Cardiac muscle cell (in vitro differentiated cells and primary cell): ENCODE measurements at places on chromosomes 16 and 17. TPM values are rescaled to one million over a fixed set of nuclear protein-coding genes. Genes with fewer than 3 reads are reported as not detected.
A peak's percentile ranks its signal among the peaks of the same experiment; 100 is the strongest.

Gene CIBAR2
- not detected in 2 replicates for polyA plus RNA-seq

Gene C16orf82
- polyA plus RNA-seq = not detected in 2 replicates

Gene KRT33B
- not detected in 2 replicates for polyA plus RNA-seq

Gene IL34
- 0.10 TPM in 1 of 2 replicates, not detected in the other for polyA plus RNA-seq

GRCh38 chr17:28370035-28370743 is at the start of gene VTN:
Gene VTN, minus strand, starts transcription at chr17:28370307. Its CDS starts 104 bp downstream, at chr17:28370203.
- no peak within 1 kb of the TSS for H3K4me3 ChIP-seq
- peak; percentile 91 for DNase-seq
- no peaks in the 10 kb centered on the region for H3K36me3 ChIP-seq
- H3K27ac ChIP-seq = peak within 1 kb of the TSS; percentile 77

DNA sequence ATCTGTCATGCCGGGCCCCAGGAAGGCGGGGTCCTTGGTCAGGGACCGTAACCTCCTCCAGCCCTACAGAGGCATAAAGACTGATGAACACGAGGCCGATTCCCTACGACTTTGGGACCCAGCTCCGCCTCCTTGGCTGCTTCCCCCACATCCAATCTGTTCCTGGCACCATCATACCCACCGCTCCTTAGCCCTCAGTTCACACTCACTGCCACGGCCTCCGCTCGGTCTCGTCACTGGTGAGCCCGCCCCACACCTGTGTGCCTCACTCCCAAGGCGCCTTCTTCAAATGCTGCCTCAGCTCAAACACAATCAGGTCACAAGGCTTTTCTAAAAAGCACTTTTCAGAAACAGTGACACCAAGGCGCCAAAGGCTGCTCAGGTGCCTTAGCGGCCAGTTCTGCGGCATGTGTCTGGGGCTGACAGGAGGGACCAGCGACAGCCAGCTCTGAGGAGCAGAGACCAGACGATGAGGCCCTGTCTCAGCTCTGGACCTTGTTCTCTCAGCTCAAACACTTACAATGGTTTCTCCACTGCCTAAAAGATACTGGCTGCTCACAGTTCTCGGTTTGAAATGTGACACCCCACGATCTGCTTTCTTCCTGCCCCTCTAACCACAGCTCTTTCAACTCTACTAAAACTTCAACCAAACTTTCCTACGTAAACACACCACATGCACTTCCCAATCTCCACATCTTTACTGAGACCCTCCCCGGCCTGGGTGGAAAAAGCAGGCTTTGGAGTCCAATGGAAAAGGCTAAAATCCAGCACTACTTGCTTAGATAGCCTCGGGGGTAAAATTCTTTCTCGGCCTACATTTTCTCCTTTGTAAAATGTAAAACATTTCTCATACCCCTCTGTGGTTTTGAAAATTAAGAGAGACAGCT is 33.2 kb downstream of the CYB5D2 start:
- H3K27ac ChIP-seq = peak overlapping the region; percentile 91
- H3K4me1 ChIP-seq = peaks cover 28% of the 10 kb centered on the region
- H3K27me3 ChIP-seq = no peaks in the 10 kb centered on the region
- no peak overlapping the region for H3K4me3 ChIP-seq

DNA sequence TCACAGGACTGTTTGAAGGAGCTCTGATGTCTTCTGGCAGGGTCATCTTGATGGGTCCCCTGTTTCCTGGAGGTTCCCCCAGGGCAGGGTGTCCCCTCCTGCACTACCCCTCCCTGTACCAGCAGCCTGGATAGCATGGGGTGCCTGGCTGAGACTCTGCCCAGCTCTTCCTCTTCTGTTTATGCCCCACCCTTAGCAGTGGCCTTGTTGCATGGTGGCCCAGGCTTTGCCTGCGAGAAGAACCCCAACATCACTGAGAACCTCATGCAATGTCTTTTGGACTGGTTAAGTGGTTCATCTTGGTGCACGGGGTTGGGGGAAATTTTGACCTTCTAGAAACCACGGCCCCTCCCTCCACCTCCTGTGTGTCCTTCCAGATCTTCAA is 121.8 kb downstream of the IRX3 start:
- H3K36me3 ChIP-seq = no peaks in the 10 kb centered on the region
- H3K4me1 ChIP-seq = peaks cover 7% of the 10 kb centered on the region
- H3K27ac ChIP-seq = no peak overlapping the region
- H3K27me3 ChIP-seq = no peaks in the 10 kb centered on the region
- no peak overlapping the region for H3K4me3 ChIP-seq
- DNase-seq = no peak

- H3K27me3 ChIP-seq = no peaks in the 10 kb centered on the region
- H3K27ac ChIP-seq = no peak overlapping the region
- no peak for DNase-seq
- H3K36me3 ChIP-seq = no peaks in the 10 kb centered on the region
Observed at GRCh38 chr17:57388131-57388725, 131.9 kb downstream of the MSI2 start.

DNA sequence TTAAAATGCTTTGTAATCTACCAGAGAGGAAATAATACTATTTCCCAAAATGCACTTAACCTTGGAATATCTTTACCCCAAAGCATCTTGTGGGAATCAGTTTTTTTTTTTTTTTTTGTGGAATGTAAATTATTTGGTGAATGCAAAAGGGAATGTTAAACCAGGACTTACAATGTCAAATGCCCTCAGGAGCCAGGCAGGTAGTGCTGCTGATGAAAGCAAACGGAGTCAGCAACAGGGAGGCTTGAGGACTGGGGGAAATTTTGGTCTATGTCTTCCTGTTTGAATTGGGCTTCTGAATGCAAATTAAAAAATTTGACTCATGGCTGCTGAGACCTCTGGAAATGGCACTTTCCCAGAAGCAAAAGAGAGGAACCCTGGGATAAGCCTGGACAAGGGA is 96.5 kb upstream of the NLRP1 start:
- no peaks in the 10 kb centered on the region for H3K36me3 ChIP-seq
- H3K27me3 ChIP-seq = no peaks in the 10 kb centered on the region
- H3K4me1 ChIP-seq = peaks cover 7% of the 10 kb centered on the region
- no peak overlapping the region for H3K27ac ChIP-seq

- no peak overlapping the region for H3K4me3 ChIP-seq
- H3K36me3 ChIP-seq = peaks cover 12% of the 10 kb centered on the region
- H3K27me3 ChIP-seq = no peaks in the 10 kb centered on the region
Observed at GRCh38 chr16:24972608-24973220, 42.5 kb downstream of the ARHGAP17 start.

GRCh38 chr17:48054238-48055185 is 6.4 kb downstream of the NFE2L1 start:
- H3K27me3 ChIP-seq = no peaks in the 10 kb centered on the region
- DNase-seq = peak; percentile 90
- peak overlapping the region; percentile 95 for H3K27ac ChIP-seq
- peak overlapping the region; percentile 25 for H3K4me3 ChIP-seq
- peaks cover 41% of the 10 kb centered on the region for H3K4me1 ChIP-seq

GRCh38 chr17:76551685-76552084 is 11.8 kb downstream of the PRCD start:
- H3K27ac ChIP-seq = no peak overlapping the region
- peaks cover 13% of the 10 kb centered on the region for H3K4me1 ChIP-seq
- H3K36me3 ChIP-seq = no peaks in the 10 kb centered on the region
- no peak overlapping the region for H3K4me3 ChIP-seq
- no peak for DNase-seq

GRCh38 chr17:19672009-19672750 is 23.6 kb downstream of the ALDH3A2 start:
- no peaks in the 10 kb centered on the region for H3K27me3 ChIP-seq
- peak overlapping the region; percentile 29 for H3K27ac ChIP-seq
- no peaks in the 10 kb centered on the region for H3K4me1 ChIP-seq
- DNase-seq = no peak

DNA sequence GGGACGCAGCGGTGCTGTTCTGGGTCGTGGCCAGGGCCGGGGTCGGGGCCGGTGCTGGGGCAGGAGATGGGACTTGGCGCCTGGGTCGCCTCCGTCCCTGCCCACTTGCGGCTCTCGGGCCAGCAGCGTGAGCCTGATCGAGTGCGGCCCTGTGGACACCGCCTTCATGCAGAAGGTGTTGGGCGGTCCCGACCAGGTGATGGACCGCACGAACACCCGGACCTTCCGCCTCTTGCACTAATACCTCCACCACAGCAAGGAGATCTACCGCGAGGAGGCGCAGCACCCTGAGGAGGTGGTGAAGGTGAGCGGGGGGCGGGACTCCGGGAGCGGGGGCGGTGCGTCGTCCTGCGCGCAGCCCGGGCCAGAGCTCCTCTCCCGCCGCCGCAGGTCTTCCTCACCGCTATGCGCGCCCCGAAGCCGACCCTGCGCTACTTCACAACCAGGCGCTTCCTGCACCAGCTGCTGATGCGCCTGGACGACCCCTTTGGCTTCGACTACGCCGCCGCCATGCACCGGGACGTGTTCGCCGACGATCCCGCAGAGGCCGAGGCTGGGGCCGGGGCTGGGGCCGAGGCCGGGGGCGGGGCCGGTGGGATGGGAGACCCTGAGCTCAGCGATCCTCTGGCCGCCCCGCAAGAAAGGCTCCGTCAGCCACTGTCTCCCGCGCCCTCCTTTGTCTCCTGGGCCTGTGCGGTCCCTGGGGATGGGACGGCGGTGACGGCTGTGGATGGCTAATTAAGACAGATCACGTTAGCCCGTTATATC is 4.5 kb upstream of the HSD17B1 start:
- H3K27me3 ChIP-seq = no peaks in the 10 kb centered on the region
- peaks cover 2% of the 10 kb centered on the region for H3K36me3 ChIP-seq
- no peak overlapping the region for H3K27ac ChIP-seq
- H3K4me1 ChIP-seq = no peaks in the 10 kb centered on the region

- H3K4me3 ChIP-seq = peak within 1 kb of the TSS; percentile 64
- no peaks in the 10 kb centered on the region for H3K27me3 ChIP-seq
- peaks cover 5% of the 10 kb centered on the region for H3K4me1 ChIP-seq
- H3K36me3 ChIP-seq = peaks cover 23% of the 10 kb centered on the region
- peak; percentile 97 for DNase-seq
- H3K27ac ChIP-seq = peak within 1 kb of the TSS; percentile 79
Observed at GRCh38 chr17:76103274-76104139, at the start of gene EXOC7. Gene EXOC7, minus strand, starts transcription at chr17:76103787. Its CDS starts 95 bp downstream, at chr17:76103692.

- DNase-seq = no peak
- peaks cover 7% of the 10 kb centered on the region for H3K4me1 ChIP-seq
- no peak overlapping the region for H3K27ac ChIP-seq
- H3K36me3 ChIP-seq = no peaks in the 10 kb centered on the region
- H3K4me3 ChIP-seq = no peak overlapping the region
Observed at GRCh38 chr17:27985306-27985705, 57.2 kb upstream of the NLK start.

DNA sequence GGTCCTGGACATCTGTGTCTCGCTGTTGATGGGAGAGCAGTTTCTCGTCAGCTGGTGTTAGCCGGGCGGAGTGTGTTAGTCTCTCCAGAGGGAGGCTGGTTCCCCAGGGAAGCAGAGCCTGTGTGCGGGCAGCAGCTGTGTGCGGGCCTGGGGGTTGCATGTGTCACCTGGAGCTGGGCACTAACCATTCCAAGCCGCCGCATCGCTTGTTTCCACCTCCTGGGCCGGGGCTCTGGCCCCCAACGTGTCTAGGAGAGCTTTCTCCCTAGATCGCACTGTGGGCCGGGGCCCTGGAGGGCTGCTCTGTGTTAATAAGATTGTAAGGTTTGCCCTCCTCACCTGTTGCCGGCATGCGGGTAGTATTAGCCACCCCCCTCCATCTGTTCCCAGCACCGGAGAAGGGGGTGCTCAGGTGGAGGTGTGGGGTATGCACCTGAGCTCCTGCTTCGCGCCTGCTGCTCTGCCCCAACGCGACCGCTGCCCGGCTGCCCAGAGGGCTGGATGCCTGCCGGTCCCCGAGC is 17.9 kb downstream of the GAA start:
- no peak for DNase-seq
- no peaks in the 10 kb centered on the region for H3K27me3 ChIP-seq
- H3K36me3 ChIP-seq = no peaks in the 10 kb centered on the region
- H3K4me1 ChIP-seq = no peaks in the 10 kb centered on the region

DNA sequence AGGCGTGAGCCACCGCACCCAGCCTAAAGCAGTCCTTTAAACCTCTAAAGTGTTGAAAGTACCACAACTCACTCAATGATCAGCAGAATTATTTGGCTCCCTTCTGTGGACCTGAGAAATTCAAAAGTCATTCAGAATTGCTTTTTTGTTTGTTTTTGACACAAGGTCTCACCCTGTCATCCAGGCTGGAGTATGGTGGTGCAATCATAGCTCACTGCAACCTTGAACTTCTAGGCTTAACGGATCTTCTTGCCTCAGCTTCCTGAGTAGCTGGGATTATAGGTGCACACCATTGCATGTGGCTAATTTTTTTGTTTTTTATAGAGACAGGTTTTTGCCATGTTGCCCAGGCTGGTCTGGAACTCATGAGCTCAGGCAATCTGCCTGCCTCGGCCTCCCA is 44.3 kb downstream of the TRAF4 start:
- no peak overlapping the region for H3K27ac ChIP-seq
- no peaks in the 10 kb centered on the region for H3K36me3 ChIP-seq
- H3K4me1 ChIP-seq = no peaks in the 10 kb centered on the region
- H3K4me3 ChIP-seq = no peak overlapping the region

DNA sequence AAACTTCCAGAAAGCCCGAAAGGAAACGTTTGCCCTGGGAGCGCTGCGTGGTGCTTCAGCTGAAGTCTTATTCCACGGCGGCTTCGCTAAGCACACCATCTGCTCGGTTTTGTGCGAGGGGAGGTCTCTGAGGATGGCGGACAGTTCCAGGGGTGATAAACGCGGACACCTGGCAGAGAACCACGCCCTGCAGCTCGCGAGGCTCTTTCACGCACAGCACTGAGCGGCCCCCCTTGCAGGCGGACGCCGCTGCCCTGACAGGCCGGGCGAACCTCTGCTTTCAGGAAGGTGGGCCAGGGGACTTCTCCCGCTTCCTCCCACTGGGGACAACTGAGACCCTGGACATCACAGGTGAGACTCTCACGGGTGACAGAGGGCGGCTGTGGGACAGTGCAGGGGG is 3.7 kb downstream of the MVD start:
- peaks cover 4% of the 10 kb centered on the region for H3K4me1 ChIP-seq
- peaks cover 8% of the 10 kb centered on the region for H3K36me3 ChIP-seq
- H3K27me3 ChIP-seq = no peaks in the 10 kb centered on the region
- H3K27ac ChIP-seq = no peak overlapping the region
- DNase-seq = no peak

GRCh38 chr17:3926860-3927627 is 10.8 kb upstream of the P2RX1 start:
- H3K27me3 ChIP-seq = no peaks in the 10 kb centered on the region
- peak overlapping the region; percentile 90 for H3K27ac ChIP-seq
- no peak for DNase-seq
- H3K4me3 ChIP-seq = no peak overlapping the region
- peaks cover 37% of the 10 kb centered on the region for H3K4me1 ChIP-seq

DNA sequence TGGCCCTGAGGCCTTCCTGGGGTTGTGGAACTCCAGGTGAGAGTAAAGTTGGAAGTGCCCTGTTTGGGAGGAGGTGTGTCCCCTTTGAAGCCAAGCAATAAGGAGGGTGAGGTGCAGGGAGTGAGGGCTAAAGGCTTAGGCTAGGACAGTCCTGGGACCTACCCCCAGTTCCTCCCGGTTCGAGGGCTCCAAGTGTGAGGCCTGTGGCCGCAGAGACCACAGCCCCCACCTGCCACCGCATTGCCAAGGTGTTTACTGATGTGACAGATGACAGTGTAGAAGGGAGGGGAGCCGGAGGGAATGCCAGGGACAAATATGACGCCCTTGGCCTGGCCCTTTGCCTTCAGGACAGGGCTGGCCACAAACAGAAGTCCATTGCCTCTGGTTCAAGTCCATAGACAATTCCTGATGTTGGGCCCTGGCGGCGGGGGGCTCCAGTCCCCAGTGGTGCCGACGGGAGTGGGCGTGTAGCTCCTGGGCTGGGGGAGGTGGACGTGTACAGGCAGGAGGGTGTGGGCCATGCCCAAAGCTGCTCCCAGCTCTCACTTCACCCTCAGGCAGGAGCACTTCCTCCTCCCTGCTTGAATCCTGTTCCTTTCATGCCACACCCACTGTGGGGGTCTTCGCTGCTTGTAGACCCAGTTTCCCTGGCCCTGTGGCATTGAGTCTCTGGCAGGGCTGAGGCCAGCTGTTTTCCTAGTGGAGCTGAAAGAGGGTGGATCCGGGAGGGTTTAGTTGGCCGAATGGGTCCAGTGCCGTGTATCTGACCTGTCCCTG is 3.2 kb downstream of the ADORA2B start:
- no peak overlapping the region for H3K4me3 ChIP-seq
- no peak overlapping the region for H3K27ac ChIP-seq
- H3K36me3 ChIP-seq = no peaks in the 10 kb centered on the region
- peaks cover 3% of the 10 kb centered on the region for H3K4me1 ChIP-seq
